NCI-H526 (cell line): ENCODE measurements at places on chromosomes 6 and 20.

DNA sequence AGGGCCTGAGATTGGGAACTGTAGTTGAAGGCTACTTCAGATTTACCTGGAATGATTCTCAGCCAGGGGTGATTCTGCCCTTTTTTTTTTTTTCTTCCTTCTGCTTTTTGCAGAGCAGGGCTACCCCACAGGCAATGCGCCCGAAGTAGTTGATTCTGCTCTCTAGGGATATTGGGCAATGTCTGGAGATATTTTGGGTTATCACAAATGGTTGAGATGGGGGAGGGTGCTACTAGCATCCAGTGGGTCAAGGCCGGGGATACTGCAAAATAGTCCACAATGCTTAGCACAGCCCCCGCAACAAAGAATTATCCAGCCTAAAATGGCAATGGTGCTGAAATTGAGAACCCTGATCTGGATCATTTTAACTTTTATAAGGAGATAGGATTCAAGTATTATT, 71.2 kb upstream of the ZMYND8 start:
- no peak for DNase-seq

GRCh38 chr20:58313396-58313795, 3.9 kb downstream of the RAB22A start:
- DNase-seq, result no peak

- DNase-seq, result no peak
These were observed 327.3 kb upstream of the HSF2 start for GRCh38 chr6:122072014-122072647.

DNA sequence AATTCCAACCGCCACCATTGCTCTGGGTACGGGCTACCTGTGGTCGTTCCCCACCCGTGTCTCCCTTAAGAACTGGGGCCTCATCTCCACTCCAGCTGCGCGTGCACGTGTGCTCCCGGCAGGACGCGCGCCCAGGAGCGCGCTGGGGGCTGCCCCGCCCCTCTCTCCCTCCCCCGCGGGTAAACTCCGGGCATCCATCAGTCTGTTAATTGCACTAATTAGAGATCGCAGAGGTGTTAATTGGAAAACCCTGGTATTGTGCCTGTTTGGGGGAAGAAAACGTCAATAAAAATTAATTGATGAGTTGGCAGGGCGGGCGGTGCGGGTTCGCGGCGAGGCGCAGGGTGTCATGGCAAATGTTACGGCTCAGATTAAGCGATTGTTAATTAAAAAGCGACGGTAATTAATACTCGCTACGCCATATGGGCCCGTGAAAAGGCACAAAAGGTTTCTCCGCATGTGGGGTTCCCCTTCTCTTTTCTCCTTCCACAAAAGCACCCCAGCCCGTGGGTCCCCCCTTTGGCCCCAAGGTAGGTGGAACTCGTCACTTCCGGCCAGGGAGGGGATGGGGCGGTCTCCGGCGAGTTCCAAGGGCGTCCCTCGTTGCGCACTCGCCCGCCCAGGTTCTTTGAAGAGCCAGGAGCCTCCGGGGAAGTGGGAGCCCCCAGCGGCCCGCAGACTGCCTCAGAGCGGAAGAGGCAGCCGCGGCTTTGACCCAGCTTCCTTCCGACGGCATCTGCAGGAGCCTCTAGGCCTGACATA, 14.4 kb downstream of the FOXP4 start:
- DNase-seq, result peak; percentile 10

- DNase-seq, result no peak
These were observed 23.1 kb downstream of the JARID2 start for GRCh38 chr6:15269011-15269410.

- no peak for DNase-seq
These were observed 87.1 kb downstream of the NINL start for GRCh38 chr20:25498280-25498606.
